ENCODE measurements at places on chromosomes 6 and 20.
A peak's percentile ranks its signal among the peaks of the same experiment; 100 is the strongest.

DNA sequence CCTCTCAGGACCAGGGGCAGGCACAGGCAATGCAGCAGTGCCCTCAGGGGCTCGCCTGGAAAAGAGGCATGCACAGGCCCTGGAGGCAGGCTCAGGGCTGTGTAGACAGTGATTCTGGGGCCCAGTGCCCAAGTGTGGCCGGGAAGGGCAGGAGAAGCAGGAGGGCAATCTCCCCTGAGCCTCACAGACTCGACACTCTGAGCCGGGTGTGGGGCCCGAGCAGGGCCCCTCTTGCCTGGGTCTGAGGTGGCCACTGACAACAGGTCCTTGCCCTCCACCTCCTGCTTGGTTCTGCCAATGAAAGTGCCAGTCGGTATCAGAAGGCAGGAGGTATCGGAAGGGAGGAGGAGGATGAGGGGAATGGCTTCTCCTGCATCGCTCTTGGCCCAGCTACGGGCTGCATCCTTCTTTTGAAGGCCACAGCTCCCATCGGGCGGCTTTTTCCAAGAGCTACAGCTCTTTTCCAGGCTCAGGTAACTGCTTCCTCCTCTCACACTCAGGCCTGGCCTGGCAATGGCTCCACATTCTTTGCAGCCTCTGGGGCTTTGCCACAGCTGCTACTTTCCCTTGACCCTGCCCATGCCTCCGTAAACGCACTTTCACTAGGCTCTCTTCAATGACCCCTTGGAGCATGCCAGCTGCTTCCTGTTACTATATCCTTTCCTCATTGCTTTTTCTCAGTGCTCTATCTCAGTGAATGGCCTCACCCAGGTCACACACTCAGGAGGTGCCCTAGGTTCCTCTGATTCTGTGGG lies 24.5 kb downstream of the GABRR2 start:
- DNase-seq = no peak

GRCh38 chr6:13649393-13649792 lies 34.3 kb downstream of the NOL7 start:
- no peak for DNase-seq

DNA sequence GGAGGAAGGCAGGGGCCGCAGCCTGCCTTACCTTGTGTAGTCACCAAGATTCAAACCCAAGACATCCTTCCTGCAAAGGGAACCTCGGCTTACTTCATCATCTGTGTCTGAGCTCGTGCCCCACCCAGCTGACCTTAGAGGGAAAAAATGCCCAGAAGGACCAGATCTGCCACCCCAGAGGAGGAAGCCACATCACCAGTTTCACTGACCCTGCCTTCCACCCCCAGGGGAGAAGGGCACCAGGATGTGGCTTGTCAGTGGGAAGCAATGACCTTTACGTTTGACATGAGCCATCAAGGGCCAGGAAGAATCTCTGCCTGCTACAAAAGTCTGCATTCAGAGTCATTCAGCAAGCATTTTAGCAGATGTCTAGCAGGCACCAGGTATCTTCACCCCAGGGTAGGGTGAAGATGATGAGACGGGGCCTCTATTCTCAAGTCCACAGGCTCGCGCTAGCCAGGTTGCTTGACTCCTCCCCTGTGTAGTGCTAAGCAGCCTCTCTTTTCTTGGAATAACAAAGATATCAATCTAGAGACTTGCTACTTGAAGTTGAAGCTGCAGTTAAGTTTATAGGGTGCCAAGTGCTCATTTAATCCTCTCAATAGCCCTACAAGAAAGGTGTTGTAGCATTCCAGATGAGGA lies 28.1 kb downstream of the HM13 start:
- no peak for DNase-seq

- DNase-seq = no peak
Measured at GRCh38 chr6:137309078-137309762, 90.0 kb upstream of the IFNGR1 start.

GRCh38 chr20:44541992-44542391 lies 20.1 kb upstream of the SERINC3 start:
- no peak for DNase-seq

DNA sequence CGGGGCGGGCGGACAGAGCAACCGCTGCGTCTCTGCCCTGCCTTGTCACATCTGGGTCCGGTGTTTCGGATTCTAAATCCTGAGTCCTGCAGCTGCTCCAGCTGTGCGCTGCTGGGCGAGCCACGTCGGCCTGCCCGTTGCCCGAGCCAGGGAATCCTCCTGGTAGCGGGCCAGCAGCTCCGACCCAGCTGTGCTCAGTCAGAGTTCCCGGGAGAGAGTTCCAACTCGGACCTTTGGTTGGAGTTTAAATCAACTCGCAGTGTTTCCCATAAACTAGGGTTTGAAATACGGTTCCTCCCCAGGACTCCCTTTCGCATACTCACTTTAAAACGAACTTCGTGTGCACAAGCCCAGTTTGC lies 315 bp upstream of the PDE10A start:
- no peak for DNase-seq

GRCh38 chr20:22719167-22719591 lies 134.8 kb upstream of the FOXA2 start:
- DNase-seq = no peak

GRCh38 chr6:170416959-170417606 lies 110.5 kb downstream of the FAM120B start:
- no peak for DNase-seq

DNA sequence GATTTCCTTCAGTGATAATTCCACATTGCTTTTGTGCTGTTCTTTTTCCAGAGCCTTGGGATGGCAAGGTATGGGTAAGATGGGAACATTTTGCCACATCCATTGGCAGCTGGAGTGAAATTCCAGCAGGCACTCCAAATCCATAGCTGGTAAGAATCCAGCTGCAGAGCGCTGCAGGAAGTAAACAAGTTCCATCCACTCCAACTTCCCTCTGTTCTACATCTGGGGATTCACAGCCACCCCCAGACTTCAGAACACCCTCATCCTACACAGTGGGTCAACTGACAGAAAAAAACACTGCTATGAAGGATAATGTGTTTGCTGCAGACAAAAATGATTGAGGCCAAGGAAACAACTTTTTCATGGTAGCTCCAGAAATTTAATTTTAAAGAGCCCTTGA lies 747.8 kb downstream of the MAFB start:
- DNase-seq = no peak

DNA sequence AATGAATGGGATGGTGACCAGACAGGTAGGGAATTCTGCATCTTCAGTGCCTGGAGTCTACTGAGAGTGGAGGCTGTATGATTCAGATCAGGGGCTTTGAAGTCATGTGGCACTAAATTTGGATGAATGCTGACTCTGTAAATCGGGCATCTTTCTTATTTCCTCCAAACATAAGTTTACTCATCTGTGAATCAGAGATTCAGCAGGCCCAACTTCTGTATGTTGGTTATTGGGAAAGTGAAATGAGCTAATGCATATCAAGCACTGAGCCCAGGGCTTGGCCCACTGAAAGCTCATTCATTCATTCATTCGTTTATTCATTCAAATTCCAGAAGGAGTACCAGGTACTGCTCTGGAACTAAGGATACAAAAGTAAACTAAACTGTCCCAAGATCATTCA lies 192.3 kb upstream of the RIN2 start:
- no peak for DNase-seq

GRCh38 chr6:21824431-21825177 lies 231.1 kb downstream of the SOX4 start:
- peak; percentile 11 for DNase-seq

DNA sequence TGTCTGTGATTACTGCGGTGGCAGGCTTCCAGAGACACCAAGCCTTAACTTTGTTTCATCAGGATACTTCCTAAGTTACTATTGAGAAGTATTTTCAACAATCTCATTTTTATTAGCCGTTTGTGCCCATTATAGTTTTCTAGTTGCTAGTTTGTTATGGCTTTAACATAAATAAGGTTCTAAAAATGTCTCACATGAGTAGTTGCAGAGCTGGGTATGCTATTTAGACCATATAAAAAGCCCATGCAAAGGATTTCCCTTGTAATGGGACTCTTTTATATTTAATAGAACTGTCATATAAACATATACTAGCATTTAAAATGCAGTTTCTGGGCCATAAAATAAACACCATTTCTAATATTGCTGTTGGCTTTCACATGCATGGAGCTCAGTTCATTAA lies 205.3 kb upstream of the TCF21 start:
- DNase-seq = no peak

DNA sequence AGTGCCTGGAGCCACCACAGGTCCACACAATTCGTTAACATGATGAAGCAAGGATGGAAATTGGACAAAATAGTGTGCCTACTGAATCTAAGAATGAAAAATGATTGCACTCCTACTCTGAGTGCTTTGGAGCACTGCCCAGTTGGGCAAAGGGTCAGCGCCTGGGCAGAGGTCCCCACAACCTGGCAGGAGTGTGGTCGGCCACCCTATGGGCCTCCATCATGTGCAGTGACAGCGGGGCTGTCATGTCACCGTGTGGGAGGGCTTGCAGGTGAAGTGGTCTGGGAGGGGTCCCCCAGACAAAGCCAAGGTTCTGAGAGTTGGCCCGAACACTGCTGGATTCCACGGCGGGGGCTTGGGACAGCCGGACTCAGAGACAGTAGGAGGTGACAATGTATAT lies 36.2 kb upstream of the CD93 start:
- DNase-seq = no peak

GRCh38 chr20:9440892-9441291 lies 73.5 kb upstream of the LAMP5 start:
- no peak for DNase-seq

GRCh38 chr6:40252531-40253258 lies 318.4 kb upstream of the MOCS1 start:
- DNase-seq = no peak

GRCh38 chr20:434661-435419 lies 26.7 kb downstream of the RBCK1 start:
- no peak for DNase-seq

DNA sequence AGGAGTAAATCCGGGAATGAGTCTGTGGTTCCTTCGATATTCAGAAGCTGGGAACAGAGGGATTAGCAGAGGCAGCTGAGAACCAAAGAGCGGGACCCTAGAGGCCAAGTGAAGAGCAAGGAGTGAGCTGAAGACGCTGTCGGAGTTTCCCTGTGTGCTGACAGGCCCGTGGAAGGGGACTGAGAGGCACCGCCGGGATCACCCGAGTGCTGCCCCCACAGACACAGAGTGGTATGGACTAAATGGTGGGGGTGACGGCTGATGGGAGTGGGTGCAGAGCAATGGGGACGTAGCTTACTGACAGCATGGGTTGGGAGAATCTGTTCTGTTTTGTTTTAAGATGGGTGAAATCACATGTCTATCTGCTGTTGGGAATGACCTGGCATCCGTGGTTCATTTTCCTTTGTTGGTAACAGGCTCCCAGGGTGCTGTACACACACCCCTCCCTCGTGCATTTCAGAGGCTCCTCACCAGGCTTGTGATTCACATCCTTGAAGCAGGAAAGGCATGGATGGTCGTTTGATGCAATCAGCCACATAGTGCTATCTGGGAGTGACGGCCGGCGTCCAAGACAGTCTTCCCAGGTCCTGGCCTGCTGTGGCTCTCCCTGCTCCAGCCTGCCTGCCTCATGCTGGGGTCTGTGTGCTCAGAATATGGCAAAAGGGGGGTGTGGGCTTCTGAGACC lies 97.4 kb downstream of the THBS2 start:
- DNase-seq = no peak

DNA sequence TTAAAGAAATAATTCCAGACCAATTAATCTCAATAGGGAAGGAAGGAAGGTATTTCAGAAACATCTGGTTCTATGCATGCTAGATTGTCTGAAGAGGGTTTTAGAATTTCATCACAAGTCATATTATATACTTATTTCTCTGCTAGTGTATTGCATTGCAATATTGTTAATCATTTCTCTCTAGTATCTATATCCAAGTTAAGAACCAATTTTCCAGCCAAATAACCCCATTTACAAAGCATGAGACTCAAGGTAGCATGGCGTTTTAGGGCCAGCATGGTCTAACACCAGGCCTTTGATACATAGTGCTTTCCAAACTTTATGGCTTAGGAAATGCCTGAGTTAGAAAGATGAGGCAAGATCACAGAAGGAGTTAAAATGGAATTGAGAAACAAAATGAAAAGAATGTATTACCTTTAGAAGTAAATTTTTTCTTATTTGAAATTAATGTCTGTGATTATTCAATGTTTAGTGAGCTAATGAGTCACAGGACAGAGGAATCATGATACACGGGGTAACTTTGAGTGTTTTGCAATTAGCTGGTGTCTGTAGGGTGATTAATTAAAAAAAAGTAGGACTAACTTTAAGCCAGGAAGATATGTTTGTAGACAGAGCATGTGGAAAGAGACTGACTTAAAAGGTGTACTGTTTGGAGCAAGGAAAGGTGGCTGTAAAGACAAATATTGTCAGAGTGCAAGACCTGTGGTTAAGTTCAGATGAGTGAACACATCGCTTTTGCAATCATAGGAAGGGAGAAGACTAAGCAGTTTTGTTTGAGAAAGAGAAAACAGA lies 1006.2 kb upstream of the CITED2 start:
- no peak for DNase-seq

DNA sequence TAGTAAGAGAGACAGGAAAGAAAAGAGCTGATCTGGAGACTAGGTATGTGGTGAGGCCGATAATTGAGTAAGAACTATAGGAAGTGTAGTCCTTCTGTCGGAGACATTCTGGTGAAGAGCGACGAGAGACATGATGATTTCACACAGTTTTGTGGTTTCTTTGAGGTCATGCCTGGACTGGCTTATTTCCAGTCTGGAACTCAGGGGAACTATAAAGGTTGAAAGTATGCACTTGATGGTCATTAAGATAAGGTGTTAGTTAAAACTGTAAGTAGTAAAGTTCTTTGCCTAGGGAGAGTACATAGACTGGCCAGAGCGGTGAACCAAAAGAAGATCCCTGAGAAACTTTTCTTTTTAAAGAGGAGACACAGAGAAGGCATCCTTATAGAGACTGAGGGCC lies 68.8 kb downstream of the RFX6 start:
- no peak for DNase-seq

DNA sequence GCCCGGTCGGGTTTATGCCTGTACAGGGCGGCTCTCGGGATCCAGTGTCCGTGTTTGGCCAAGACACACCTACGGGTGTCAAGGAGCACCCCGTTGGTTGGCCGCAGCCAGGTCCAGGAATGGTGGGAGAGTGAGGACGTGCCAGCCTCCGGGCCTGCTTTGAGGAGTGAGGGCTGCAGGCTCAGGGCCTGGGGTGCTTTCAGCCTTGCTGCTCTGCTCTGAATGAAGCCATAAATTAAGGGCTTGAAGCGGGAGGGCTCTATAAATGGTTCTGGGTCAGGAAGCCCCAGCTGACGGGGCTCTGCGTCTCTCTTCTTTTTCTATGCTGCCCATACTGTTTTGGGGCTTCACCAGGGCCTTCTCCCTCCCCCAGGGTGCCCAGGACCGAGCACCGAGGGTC lies 15.1 kb downstream of the GATA5 start:
- DNase-seq = no peak

DNA sequence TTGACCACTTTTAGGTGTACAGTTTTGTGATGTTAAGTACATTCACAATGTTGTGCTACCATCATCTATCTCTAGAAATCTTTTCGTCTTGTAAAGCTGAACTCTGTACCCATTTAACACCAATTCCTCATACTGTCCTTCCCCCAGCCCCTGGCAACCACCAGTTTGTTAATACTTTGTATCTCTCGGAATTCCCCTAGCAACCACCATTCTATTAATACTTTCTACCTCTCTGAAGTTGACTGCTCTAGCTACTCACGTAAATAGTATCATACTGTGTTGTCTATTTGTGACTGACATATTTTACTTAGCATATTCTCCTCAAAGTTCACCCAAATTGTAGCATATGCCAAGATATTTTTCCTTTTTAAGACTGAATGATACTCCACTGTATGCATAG lies 82.3 kb upstream of the CLDN20 start:
- DNase-seq = no peak

GRCh38 chr6:130176378-130176777 lies 46.4 kb downstream of the SAMD3 start:
- no peak for DNase-seq
